ENCODE measurements at places on chromosomes 11 and 22. TPM values are rescaled to one million over a fixed set of nuclear protein-coding genes. Genes with fewer than 3 reads are reported as not detected.

ESRRA gene
- 286 TPM for total RNA-seq

DNA sequence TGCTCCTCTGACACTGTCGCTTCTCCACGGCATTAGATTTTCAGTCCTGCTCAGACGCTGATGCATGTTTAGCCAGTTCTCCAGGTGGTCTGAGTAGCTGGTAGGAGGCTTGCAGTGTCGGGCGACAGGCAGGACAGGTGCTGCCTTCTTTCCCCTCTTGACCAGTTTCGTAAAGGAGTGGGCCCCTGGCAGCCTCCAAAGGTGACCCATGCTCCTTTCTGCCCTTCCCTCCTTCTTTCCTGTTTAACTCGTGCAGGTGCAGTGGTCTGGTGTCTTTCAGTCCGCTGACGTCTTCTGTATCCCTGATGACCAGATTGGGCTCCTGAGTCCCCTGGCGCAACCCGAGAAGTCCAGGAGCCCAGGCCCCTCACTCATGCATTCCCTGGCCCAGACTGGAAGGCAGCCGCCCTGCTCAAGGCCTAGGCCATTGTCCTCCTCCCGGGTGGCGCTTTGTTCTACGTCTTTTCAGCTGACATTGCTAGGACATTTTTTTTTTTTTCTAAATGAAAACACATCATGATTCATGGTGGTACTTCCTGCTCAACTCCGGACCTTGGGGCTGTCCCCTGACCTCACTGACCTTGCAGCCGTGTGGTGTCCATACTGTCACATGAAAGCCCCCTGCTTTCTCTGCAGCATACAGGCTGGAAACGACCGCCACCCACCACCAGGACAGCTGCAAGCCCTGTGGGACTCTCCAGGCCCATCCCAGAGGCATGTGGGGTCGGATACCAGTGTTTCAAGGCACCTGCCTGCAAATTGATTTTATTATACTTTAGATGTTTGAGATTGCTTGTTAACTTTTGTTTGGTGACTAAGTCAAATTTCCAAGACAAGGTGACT, 25.5 kb upstream of the TXNRD2 start:
- no peak for DNase-seq

DNA sequence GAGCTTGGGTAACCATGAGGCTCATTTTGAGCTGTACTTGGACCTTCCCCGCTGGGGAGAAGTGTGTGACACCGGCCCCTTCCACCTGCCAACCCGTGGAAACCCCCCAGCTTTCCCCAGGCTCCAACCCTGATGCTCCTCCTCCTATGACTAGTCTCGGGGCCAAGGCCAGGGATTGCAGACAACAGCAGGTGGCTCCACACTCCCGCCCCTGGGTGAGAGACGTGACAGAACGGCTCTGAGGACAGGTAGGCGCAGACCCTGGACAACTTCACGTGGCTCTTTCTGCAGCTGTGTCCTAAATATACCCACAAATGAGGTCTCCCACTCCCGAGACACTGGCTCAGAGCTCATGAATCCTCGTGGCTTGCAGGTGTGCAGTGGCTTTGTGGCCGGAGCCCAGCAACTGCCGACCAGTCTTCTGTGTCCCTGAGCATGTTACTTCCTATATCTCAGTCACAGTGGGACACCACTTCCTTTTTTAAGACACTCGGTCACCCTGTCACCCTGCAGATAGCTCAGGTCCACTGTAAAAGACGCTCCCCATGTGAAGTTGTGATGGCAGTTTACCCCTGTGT, 55.2 kb downstream of the NECTIN1 start:
- DNase-seq, result no peak

CCS gene
- total RNA-seq, result 12.3 TPM

- DNase-seq, result no peak
Observed at GRCh38 chr11:19436932-19437331, 196.2 kb upstream of the E2F8 start.

DNA sequence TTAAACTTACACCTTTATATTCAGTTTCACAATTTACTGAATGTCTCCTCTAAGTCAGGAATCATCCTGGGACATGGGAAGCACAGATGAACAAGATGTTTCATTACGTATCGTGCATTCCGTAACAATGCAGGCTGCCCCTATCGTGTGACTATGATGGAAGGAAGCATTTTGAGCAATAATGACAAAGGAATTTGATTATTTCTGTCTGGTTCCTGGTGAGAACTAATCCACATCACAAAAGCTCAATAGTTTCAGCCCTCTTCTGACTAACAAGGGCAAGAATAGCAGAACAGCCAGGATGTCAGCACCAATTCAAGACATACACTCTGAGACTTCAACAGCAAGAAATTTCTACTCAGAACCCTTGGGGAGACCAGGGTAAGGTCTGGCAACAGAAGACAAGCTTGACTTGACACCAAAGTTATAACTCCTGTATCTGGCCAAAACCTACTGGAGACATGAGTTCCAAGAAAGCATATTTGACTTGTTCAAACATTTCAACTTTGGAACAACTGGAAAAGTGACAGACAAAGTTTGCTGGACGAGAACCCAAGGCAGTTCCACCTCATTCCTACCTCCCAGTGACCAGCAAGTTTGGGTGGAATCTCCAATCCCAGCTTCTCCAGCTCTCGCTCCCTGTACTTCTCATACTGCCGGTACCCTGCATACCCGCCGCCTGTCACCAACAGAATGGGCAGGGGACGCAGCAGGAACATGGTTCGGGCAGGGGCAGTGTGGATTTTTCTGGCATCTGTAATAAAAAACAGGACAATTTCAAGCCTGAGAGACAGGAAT, 14.3 kb downstream of the PISD start:
- no peak for DNase-seq

GRCh38 chr11:86553265-86553664, 119.2 kb downstream of the ME3 start:
- DNase-seq, result no peak

DNA sequence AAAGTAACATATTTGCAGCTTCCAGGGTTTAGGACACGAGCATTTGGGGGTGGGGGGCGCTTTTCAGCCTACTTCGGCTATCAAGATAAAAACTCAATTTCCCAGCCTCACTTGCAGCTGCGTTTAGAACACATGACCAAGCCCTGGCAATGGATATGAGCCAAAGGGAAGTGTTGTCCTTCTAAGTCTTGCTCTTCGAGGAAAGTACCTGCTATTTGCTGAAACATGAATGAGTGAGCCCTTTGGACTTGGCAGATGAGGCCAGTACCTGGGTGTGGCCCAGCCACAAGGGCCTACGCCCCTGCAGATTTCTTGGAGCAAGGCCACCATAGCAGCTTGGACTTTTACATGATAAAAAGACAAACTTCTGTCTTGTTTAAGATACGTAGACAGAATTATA, 60.2 kb upstream of the SORL1 start:
- no peak for DNase-seq
